ENCODE measurements at places on chromosomes 3 and 15. TPM values are rescaled to one million over a fixed set of nuclear protein-coding genes. Genes with fewer than 3 reads are reported as not detected.

DNA sequence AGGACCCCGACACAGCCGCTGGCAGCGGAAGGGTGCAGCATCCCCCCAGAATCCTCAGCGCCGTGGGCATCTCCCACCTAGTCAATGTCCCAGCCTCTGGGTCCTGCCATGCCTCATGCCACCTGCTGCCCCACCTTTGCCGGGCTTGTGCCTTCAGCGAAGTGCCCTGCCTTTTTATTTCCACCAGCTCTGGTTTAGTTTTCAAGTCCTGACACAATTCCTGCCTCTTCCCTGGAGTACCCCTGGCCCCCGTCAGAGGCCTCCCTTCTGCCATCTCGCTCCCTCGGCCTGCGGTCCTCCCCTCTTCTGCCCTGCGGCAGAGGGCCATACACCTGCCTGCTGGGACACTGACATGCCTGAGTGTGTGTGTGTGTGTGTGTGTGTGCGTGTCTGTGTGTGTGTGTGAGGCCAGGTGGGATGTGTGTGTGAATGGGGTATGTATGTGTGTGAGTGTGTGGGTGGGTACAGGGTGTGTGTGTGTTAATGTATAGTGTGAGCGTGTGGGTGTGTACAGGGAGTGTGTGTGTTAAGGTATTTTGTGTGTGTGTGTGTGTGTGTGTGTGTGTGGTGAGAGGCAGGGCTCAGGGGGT lies 129.9 kb downstream of the SMAD6 start:
- DNase-seq: no peak

GRCh38 chr3:62587169-62587568 lies 213.8 kb upstream of the FEZF2 start:
- no peak for DNase-seq

DNA sequence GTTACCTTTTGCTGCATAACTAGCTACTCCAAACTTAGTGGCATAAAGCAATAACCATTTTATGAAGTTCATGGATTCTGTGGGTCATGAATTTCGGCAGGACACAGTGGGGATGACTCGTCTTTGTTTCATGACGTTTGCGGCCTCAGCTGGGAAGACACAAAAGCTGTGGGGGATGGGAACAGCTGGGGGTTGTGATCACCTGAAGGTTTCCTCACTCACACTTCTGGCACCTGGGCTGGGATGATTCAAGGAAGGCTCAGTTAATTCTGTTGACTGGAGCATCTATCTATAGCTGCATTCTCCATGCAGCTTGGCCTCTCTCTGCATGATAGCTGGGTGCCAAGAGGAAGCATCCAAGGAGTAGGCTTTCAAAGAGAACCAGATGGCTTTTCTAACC lies 332.8 kb downstream of the ULK4 start:
- no peak for DNase-seq

DNA sequence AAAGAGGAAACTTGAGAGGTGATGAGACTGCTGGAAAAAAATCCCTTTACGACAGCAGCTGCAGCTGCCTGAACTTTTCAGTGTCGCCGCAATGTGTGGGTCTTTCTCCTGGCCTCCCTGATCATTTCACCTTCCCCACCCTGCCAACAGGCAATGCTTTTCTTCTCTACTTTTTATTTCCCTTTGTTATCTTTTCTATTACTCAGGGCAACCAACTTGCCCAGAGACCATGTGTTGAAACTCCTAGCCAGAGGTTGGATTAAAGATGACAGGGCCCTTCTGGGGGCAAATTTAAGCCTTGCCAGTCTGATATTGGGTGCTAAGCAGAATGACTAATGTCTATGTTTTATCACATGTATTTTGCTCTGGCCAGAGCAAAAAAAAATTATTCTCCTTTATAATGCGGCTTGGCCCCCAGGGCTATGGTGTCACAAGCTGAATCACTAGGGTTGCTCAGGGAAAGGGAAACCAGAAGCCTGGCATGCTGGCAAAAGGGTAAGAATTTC lies 51.5 kb upstream of the CFAP20DC start:
- no peak for DNase-seq

DNA sequence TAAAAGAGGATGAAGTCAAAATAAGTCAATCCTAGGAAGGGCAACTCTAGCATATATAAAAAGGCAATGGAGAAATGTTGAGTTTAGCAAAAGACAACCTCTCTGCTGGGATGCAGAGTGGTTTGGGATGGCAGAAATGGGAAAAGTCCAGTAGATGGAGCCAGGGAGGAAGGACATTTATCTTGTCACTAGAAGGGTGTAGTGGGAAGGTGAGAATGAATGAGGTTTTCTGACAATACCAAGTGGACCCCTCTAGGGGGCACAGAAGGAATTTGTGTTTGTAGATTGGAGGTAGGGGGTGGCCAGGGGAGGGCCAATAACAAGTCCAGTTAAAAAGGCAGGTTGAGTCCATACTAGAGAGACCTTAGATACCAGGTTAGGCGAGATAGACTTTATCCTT lies 80.0 kb downstream of the THSD4 start:
- no peak for DNase-seq

Gene CCDC54
- not detected for total RNA-seq

Gene ADAMTS17
- 9.4 TPM for total RNA-seq

Data from frontal cortex (tissue), 4 donors.